ENCODE measurements at places on chromosomes 1 and 21.

DNA sequence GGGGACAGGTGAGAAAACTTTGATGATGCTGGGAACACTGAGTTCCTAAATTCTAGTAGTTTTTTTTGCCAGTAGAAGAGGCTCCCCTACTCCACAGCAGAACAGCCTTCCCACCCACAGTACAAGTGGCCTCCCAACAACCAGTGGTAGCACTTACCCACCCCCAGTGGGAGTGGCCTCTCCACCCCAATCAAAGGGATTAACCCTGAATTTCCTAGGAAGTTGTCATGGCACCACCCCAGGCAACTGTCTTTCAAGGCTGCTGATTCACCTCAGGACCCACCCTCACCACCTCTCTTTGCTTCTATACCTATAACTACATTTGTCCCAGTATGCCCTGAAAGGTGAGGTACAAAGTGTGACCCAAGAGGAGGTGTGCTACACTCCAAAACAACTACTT, 81.4 kb upstream of the PRDX6 start:
- DNase-seq, result no peak

DNA sequence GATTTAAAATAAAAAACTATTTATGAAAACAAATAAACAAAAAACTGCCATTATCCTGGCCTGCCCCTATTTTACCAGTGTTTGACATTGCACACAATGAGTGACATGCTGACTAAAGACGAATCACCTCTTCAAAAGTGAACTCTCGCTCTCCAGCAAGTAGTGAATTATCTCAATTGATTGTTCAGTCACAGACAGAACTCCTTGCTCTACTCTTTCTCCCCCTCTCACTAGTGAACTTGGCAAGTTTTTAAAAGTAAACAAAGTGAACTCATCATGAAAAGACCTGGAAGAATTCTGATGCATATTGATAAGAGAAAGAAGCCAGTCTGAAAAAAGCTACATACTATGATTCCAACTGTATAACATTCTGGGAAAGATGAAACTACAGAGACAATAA, 4.7 kb upstream of the C1orf52 start:
- no peak for DNase-seq

GRCh38 chr1:232548691-232549090, 81.2 kb downstream of the SIPA1L2 start:
- DNase-seq, result no peak

GRCh38 chr1:223462047-223462630, 68.9 kb downstream of the CCDC185 start:
- DNase-seq, result no peak

DNA sequence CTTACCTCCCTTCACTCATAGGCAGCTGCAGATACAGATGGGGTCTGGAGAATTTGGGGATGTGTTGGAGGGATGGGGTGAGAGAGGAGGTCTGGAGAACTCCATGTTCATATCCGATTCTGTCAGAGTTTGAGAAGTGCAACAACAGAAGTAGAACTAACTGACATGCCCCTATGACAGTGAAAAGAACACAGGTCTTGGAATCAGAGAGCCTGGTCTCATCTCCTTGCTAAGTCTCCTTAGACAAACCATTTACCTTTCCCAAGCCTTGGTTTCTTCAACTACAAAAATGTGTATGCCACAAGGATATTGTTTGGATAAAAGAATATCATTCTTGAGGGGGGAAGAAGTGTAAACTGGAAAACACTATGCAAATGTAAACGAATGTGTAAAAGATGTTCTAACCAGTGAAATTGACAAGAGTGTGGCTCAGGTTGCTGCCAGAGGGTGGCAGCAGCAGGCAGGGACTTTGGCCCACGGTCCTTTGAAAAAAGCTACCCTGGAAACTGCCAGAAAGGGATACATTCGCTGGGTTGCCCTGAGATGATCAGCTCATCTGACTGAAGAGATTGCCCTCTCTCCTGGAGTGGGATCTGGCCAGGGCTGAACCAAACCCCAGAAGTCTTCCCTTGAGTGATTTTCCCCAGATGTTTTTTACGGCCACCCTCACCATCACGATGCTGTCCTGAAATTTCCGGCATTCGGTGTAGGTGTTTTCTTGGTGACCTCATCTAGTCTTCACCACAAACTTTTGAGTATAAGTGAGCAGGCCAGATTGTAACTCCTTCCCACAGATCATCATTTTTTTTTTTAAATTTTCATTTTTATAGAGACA, 17.0 kb upstream of the CD2 start:
- peak; percentile 57 for DNase-seq

GRCh38 chr1:59690171-59690930, 124.4 kb upstream of the HOOK1 start:
- DNase-seq, result no peak

- DNase-seq, result no peak
These were observed 244.1 kb upstream of the MAP1LC3C start for GRCh38 chr1:242242983-242243382.

DNA sequence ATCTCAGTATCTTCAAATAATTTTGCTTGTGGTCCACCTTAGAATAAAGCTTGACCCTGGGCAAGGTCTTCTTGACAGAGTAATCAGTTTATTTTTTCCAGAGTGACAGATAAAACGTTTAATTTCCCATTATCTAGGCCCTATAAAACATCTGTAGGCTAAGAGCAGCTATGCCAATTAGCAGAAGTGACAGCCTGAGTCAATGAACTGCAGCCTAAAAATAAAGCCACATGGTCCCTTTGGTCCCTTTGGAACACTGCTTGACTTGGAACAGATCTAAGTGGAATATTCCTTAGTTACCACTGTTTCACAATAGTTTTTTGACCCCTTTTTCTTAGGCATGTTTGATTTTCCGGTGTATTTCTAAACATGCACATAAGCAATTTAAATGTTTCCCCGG, 6.3 kb upstream of the RGS13 start:
- no peak for DNase-seq

GRCh38 chr1:169091480-169091941, 15.0 kb upstream of the ATP1B1 start:
- no peak for DNase-seq

- DNase-seq, result no peak
These were observed 206.8 kb downstream of the PAPPA2 start for GRCh38 chr1:176669782-176670181.

DNA sequence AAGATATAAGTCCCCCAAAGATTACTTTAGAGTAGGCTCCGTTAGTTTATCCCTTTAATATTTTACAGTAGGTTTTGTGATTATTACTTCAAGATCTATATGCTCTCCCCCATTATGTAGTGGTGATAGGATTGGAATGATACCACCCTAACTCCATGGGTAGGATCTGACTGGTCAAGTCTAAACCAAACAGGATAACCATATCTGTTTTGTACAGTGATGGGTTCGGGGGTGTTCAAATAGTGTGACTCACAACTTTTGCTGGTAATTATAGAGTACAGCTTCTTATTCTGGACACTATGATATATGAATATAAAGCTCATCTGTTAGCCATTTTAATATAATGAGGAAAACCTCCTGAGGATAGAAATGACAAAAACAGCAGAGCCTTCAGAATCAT, 85.8 kb upstream of the GFI1 start:
- DNase-seq, result no peak

All from common myeloid progenitor, CD34-positive (primary cell).